ENCODE measurements at places on chromosomes 12 and 14. TPM values are rescaled to one million over a fixed set of nuclear protein-coding genes. Genes with fewer than 3 reads are reported as not detected.

ADAM21 gene
- 0.66 TPM for total RNA-seq

MYH6 gene
- total RNA-seq = not detected

LALBA gene
- not detected for total RNA-seq

GRCh38 chr12:25089738-25090137 lies 105.2 kb downstream of the DNAI7 start:
- no peaks in the 10 kb centered on the region for H3K27me3 ChIP-seq
- H3K27ac ChIP-seq = no peak overlapping the region
- H3K36me3 ChIP-seq = no peaks in the 10 kb centered on the region
- no peak for DNase-seq
- H3K4me3 ChIP-seq = no peak overlapping the region

DNA sequence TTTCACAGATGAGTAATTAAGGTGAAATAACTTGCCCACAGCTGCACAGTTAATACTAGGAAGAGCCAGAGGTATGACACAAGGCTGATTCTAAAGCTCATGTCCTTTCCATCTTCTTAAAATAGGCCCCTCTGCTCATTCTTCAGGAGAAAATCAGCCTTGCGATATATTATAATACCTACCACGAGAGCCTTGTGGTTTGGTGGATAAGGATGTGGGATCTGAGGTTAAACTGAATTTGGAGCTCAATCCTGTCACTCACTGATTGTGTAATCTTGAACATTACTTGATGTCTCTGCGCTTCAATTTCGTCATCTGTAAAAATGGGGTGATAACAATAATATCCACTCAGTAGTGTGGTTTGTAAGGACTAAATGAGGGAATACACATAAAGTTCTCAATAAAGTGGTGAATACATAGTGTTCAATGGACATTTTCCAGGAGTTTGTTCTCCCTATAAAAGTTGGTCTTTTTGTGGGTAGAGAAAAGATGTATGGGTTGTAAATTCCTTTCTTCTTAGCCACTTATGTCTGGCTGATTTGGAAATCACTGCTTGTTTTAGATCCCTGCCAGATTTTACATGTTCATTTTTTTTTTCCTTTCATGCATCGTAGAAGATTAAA lies 25.1 kb upstream of the ATP2B1 start:
- H3K4me3 ChIP-seq = no peak overlapping the region
- no peaks in the 10 kb centered on the region for H3K27me3 ChIP-seq
- peak; percentile 98 for DNase-seq
- H3K36me3 ChIP-seq = no peaks in the 10 kb centered on the region
- peak overlapping the region; percentile 4 for H3K27ac ChIP-seq
- H3K4me1 ChIP-seq = peaks cover 11% of the 10 kb centered on the region
